Natural killer cell treated with Interleukin-12 subunit alpha and Interleukin-12 subunit beta and Interleukin-15 and Interleukin-18, amount 100 ng/mL, for 72 hours (primary cell): ENCODE measurements at places on chromosomes 2 and 18.
A peak's percentile ranks its signal among the peaks of the same experiment; 100 is the strongest.

DNA sequence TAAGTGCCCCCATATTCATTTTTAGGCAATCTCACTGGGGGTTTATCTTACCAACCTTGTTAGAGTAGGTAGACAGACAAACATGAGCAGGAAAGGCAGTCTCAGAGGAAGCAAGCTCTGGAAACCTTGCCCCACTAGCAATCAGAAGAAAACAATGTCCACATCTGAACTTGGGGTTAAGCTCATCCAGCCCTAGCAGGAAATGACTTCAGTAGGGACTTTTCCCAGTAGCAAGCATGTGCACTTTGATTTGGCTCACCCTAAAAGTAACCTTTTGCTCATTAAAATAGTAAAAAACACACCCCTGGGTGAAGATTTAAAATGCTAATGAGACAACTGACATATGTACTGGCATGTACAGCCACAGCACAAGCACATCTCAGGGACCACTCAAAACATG is 175.5 kb downstream of the AKAIN1 start:
- DNase-seq, result no peak
- H3K4me3 ChIP-seq, result no peak overlapping the region
- no peaks in the 10 kb centered on the region for H3K36me3 ChIP-seq
- no peaks in the 10 kb centered on the region for H3K4me1 ChIP-seq
- H3K27me3 ChIP-seq, result no peaks in the 10 kb centered on the region

- no peak overlapping the region for H3K27ac ChIP-seq
- H3K36me3 ChIP-seq, result peaks cover 4% of the 10 kb centered on the region
- no peak for DNase-seq
- H3K27me3 ChIP-seq, result no peaks in the 10 kb centered on the region
- no peak overlapping the region for H3K4me3 ChIP-seq
These were observed 874.4 kb downstream of the SUCLG1 start for GRCh38 chr2:83584672-83585071.

GRCh38 chr2:228094377-228094921 is 87.0 kb downstream of the SPHKAP start:
- H3K27ac ChIP-seq, result no peak overlapping the region
- H3K4me1 ChIP-seq, result no peaks in the 10 kb centered on the region
- no peaks in the 10 kb centered on the region for H3K27me3 ChIP-seq
- H3K4me3 ChIP-seq, result no peak overlapping the region

- H3K27me3 ChIP-seq, result no peaks in the 10 kb centered on the region
- no peaks in the 10 kb centered on the region for H3K36me3 ChIP-seq
- DNase-seq, result peak; percentile 39
- no peaks in the 10 kb centered on the region for H3K4me1 ChIP-seq
- H3K4me3 ChIP-seq, result no peak overlapping the region
These were observed 672 bp downstream of the ATP6V1B1 start for GRCh38 chr2:70936165-70936978.

- no peaks in the 10 kb centered on the region for H3K4me1 ChIP-seq
- H3K27ac ChIP-seq, result no peak overlapping the region
- DNase-seq, result no peak
These were observed 246.3 kb downstream of the SUCLG1 start for GRCh38 chr2:84212611-84213314.

DNA sequence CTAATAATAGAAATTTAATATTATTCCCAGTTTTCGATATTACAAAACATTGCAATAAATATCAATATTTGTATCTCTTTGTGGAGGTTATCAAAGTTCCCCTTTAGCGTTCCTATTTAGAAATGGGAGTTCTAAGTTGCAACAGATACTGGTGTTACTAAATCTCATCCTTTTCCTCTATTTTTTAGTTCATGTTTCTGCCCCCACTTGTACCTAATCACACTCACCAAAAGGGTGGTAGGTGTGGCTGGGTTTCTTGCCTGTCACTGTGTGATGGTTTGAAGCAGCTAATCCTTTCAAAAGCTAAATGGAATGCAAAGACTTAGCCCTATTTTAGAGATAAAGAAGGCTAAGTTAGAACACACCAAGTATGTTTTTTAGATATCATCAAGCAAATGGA is 997.9 kb downstream of the TSN start:
- no peaks in the 10 kb centered on the region for H3K27me3 ChIP-seq
- DNase-seq, result no peak
- no peak overlapping the region for H3K27ac ChIP-seq
- no peaks in the 10 kb centered on the region for H3K36me3 ChIP-seq
- H3K4me1 ChIP-seq, result peaks cover 7% of the 10 kb centered on the region

- no peak for DNase-seq
- no peaks in the 10 kb centered on the region for H3K36me3 ChIP-seq
- H3K4me3 ChIP-seq, result no peak overlapping the region
- no peaks in the 10 kb centered on the region for H3K4me1 ChIP-seq
These were observed 161.2 kb upstream of the PIEZO2 start for GRCh38 chr18:11310476-11311086.

DNA sequence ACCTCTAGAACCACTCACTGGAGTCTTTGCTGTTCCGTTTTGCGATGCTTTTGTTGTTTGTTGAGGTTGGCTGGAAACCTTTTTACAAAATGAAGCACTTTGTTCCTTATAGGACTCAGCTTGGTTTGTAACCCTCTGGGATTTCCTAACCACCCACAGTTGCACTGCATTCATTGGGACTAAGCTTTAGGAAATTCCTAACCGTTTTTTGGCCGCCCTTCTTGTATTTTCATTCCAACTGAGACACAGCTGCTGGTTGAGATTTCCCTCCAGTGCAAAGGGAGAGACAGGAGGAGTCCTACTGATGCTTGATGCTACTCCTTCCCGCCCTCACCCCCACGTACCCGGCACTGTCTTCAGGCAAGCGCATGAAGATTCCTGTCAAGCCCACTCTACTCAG is 6.1 kb upstream of the DIPK1C start:
- H3K27me3 ChIP-seq, result peaks cover 53% of the 10 kb centered on the region
- no peak overlapping the region for H3K27ac ChIP-seq
- H3K36me3 ChIP-seq, result no peaks in the 10 kb centered on the region
- DNase-seq, result no peak
- H3K4me1 ChIP-seq, result no peaks in the 10 kb centered on the region
- no peak overlapping the region for H3K4me3 ChIP-seq

DNA sequence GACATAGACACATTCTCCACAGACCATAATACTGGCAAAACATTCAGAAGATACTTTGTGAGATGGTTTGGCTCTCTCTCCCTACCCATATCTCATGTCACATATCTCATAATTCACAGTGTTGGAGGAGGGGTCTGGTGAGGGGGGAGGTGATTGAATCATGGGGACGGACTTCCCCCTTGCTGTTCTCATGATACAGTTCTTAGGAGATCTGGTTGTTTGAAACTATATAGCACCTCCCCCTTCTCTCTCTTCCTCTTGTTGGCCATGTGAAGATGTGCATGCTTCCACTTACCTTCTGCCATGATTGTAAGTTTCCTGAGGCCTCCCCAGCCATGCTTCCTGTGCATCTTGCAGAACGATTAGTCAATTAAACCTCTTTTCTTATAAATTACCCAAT is 61.1 kb downstream of the HK2 start:
- no peak for DNase-seq
- H3K27ac ChIP-seq, result no peak overlapping the region
- H3K36me3 ChIP-seq, result peaks cover 13% of the 10 kb centered on the region
- H3K4me3 ChIP-seq, result no peak overlapping the region

GRCh38 chr18:56637176-56637575 is 1.2 kb downstream of the TXNL1 start:
- peaks cover 22% of the 10 kb centered on the region for H3K36me3 ChIP-seq
- H3K4me3 ChIP-seq, result peak overlapping the region; percentile 96
- H3K4me1 ChIP-seq, result peaks cover 35% of the 10 kb centered on the region

GRCh38 chr18:62105376-62105775 is 81.5 kb downstream of the PIGN start:
- H3K4me3 ChIP-seq, result no peak overlapping the region
- H3K27me3 ChIP-seq, result no peaks in the 10 kb centered on the region
- no peak for DNase-seq
- H3K4me1 ChIP-seq, result no peaks in the 10 kb centered on the region
- no peaks in the 10 kb centered on the region for H3K36me3 ChIP-seq
- H3K27ac ChIP-seq, result no peak overlapping the region

- no peak for DNase-seq
- no peak overlapping the region for H3K4me3 ChIP-seq
- peaks cover 4% of the 10 kb centered on the region for H3K36me3 ChIP-seq
- peaks cover 3% of the 10 kb centered on the region for H3K27me3 ChIP-seq
- no peaks in the 10 kb centered on the region for H3K4me1 ChIP-seq
These were observed 142.3 kb downstream of the RBM43 start for GRCh38 chr2:151119374-151119773.

GRCh38 chr18:12520442-12520992 is 112.8 kb downstream of the PRELID3A start:
- no peak overlapping the region for H3K4me3 ChIP-seq
- no peaks in the 10 kb centered on the region for H3K27me3 ChIP-seq
- H3K27ac ChIP-seq, result no peak overlapping the region
- DNase-seq, result no peak
- no peaks in the 10 kb centered on the region for H3K4me1 ChIP-seq

DNA sequence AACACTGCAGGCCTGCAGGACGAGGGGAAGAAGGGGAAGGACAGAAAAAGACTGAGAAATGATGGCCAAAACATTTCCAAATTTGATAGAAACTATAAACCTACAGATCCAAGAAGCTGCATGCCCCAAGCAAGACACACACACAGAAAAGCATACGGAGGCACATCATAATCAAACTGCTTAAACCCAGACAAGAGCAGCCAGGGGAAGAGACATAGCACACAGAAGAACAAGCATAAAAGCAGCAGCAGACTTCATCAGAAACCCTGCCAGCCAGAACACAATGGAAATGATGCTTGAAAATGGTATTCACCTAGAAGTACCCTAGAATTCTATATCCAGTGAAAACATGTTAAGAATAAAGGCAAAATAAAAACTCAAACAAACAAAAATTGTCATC is 57.2 kb upstream of the RNU4ATAC start:
- H3K4me1 ChIP-seq, result peaks cover 55% of the 10 kb centered on the region
- DNase-seq, result no peak
- H3K4me3 ChIP-seq, result no peak overlapping the region
- no peaks in the 10 kb centered on the region for H3K27me3 ChIP-seq
- peak overlapping the region; percentile 83 for H3K27ac ChIP-seq

GRCh38 chr2:204989877-204990276 is 444.6 kb downstream of the PARD3B start:
- no peak overlapping the region for H3K27ac ChIP-seq
- DNase-seq, result no peak
- H3K4me1 ChIP-seq, result no peaks in the 10 kb centered on the region
- H3K36me3 ChIP-seq, result no peaks in the 10 kb centered on the region

GRCh38 chr18:50131591-50131990 is 63.4 kb downstream of the MYO5B start:
- H3K27me3 ChIP-seq, result peaks cover 39% of the 10 kb centered on the region
- no peak overlapping the region for H3K4me3 ChIP-seq
- no peak for DNase-seq
